ENCODE measurements at places on chromosomes 5 and 9.

- no peaks in the 10 kb centered on the region for H3K27me3 ChIP-seq
- no peak overlapping the region for H3K27ac ChIP-seq
- H3K4me1 ChIP-seq = no peaks in the 10 kb centered on the region
- no peak for DNase-seq
- no peaks in the 10 kb centered on the region for H3K36me3 ChIP-seq
- no peak overlapping the region for H3K4me3 ChIP-seq
These were observed 65.6 kb downstream of the ANXA2R start for GRCh38 chr5:42974536-42974935.

DNA sequence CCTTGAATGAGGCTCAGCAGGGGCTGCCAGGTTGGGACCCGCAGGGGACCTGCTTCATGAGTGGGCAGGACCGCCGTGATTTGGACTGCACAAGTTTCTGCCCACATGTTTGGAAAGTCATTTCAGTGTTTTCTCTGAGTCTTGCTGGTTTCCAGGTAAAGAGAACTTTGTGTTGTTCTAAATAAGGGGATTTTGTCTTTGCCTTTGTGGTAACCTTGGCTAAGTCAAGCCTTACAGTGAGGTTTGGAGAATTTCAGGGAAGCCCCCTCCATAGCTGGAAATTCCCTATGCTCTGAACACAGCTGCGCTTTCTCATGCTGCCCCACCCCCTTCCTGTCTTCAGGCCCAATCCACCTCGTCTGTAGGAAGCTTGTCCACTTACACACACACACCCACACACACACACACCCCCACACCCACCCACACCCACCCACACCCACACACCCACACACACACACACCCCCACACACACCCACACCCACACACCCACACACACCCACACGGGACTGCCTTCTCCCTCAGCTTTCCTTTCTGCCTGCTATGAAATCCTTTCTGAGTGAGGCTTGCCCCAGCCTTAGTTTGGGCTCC lies 270.1 kb downstream of the HSPA4 start:
- H3K4me3 ChIP-seq = no peak overlapping the region
- no peak for DNase-seq
- peaks cover 16% of the 10 kb centered on the region for H3K4me1 ChIP-seq

DNA sequence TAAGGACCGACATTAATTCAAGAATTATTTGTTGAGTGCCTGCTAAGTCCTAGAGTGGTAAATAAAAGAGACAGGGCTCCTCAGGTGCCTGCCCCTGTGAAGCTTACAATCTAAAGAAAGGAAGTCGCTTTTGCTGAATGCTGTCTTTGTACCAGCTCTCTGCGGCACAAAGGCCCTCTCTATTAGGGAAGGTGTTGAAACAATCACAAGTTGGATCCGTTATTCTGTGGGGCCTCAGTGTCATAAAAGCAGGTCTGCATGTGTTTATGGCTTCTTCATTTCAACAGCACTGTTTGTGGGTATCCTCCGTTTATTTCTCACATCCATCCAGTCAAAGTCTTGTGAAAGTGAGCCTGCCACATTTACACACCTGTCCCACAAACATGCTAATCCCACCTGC lies 7.0 kb upstream of the MVB12B start:
- H3K27ac ChIP-seq = no peak overlapping the region
- no peaks in the 10 kb centered on the region for H3K36me3 ChIP-seq
- no peak for DNase-seq
- H3K27me3 ChIP-seq = no peaks in the 10 kb centered on the region
- peaks cover 4% of the 10 kb centered on the region for H3K4me1 ChIP-seq

DNA sequence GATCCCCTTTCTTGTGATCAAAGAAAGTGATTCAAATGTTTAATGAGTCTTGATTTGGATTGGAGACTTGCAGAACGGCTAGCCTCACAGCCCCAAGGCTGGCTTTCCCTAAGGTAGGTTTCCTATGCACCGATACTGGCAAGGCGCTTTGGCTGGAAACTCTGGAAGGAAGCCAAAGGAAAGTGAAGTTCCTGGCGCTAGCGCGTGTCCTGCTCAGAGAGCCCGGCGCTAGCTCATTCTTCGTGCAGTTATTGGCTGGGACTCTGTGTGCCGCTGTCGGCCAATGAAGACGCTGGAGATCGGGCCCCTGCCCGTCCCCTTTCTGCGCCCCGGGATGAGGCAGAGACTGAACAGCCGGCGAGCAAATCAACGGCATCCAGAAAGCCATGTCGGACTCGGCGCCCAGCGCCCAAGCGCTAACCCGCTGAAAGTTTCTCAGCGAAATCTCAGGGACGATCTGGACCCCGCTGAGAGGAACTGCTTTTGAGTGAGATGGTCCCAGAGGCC lies at the start of gene PCDHGC3:
Gene PCDHGC3 (plus strand): TSS at position 342 of the 507 bp plus-strand sequence. CDS start 151 bp downstream, at position 493.
- peaks cover 2% of the 10 kb centered on the region for H3K27me3 ChIP-seq
- H3K4me3 ChIP-seq = peak within 1 kb of the TSS; percentile 96
- peak within 1 kb of the TSS; percentile 95 for H3K27ac ChIP-seq
- H3K4me1 ChIP-seq = peaks cover 31% of the 10 kb centered on the region
- H3K36me3 ChIP-seq = peaks cover 24% of the 10 kb centered on the region
- DNase-seq = peak; percentile 82

DNA sequence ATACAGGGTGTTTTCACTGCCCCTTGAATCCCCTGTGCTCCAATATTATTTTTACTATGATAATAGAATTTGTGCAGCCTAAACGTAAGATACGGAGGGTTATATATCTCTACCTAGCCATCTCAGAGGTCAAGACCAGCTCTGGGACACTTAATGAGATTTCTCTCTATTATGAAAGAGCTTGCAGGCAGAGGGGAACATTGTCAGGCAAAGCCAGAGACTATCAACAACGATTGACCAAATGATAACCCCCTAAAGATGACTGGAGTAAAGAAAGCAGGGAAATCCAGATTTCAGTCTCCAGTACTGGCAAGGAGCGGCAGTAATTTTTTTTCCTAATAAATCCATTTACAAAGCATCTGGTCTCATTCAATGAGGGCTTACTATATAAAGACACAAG lies 59.8 kb upstream of the LPAR1 start:
- H3K4me1 ChIP-seq = peaks cover 5% of the 10 kb centered on the region
- no peaks in the 10 kb centered on the region for H3K36me3 ChIP-seq
- peaks cover 5% of the 10 kb centered on the region for H3K27me3 ChIP-seq
- no peak overlapping the region for H3K27ac ChIP-seq
- H3K4me3 ChIP-seq = no peak overlapping the region

DNA sequence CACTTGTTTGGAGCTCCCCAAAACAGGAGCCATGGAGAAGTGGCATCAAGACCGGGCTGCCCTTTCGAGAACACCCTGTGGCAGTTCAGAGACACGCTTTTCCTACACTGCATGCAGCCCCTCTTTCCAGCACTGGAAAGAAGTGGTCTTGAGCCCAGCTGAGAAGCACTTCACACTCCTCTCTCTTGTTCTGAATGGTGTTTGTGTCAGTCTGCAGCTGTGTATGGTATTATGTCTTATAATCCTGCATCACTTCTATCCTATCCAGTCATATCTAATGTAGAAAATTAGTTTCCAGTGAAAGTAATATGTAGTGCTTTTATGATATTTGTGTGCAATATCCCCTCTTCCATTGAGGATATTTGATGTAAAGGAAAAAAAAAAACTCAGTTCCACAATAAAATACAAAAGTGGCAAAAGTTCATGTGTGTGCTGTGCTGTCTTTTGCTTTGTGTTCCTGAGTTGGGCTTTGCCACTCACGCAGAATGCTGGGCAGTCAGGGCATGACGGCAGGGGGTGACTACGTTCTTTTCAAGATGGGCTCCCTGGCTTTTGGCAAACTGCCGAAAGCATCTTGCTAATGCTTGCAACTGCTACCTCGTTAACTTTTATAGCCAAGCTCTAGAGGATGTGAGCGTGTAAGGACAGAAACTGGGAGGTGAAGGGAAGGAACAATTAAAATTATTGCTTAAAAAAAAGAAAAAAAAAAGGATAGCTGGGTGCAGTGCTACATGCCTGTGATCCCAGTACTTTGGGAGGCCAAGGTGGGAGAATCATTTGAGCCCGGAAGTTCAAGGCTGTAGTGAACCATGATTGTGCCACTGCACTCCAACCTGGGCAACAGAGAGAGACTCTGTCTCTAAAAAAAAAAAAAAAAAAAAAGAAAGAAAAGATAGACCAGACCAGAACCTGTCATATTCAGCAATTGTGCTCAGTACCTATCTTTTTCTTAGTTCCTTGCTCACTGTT lies 102.2 kb downstream of the MAP1B start:
- peak overlapping the region; percentile 34 for H3K27ac ChIP-seq
- no peak for DNase-seq
- peaks cover 20% of the 10 kb centered on the region for H3K36me3 ChIP-seq
- peaks cover 3% of the 10 kb centered on the region for H3K27me3 ChIP-seq
- peaks cover 3% of the 10 kb centered on the region for H3K4me1 ChIP-seq

DNA sequence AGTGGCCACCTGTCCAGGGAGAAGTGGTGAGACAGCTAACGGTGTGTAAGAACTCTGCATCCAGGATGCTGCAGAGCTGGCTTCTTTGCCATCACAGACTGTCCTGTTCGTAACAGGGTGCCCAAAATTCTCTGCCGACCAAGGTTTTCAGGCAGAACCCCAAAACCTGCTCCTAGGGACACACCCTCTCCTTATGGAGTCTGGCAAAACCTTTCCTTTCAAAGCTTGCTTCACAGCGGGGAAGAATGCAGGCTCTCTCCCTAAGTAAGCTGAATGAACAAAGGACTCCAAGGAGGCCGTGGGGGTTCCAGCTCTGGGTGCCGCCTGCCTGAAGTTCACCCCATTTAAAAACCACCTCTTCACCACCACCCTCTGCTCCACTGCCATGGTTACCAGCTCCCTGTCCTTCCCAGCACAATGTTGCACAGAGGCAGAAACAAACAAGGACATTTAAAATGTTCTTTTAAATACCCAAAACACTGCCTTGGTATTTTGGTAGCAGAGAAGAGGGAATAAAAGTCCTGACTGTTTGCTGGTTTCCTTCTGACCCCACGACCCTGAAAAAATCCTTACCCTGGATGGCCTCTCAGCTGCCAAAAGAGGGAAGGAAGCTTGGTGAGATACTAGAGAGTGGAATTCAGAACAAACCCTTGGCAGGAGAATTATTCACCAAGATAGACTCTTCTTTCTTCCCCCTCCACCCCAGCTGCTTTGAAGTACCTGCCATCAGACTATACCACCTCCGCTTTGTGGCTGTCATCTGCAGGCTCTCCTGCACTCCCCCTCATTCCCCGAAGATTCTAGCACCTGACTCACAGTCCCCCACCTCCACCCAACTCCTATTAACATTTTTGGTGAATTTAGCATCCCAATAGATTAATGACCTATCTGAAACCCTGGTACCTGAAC lies 7.1 kb upstream of the KLF9 start:
- peaks cover 19% of the 10 kb centered on the region for H3K4me1 ChIP-seq
- peak overlapping the region; percentile 95 for H3K4me3 ChIP-seq
- H3K27me3 ChIP-seq = peaks cover 16% of the 10 kb centered on the region
- H3K27ac ChIP-seq = peak overlapping the region; percentile 86

DNA sequence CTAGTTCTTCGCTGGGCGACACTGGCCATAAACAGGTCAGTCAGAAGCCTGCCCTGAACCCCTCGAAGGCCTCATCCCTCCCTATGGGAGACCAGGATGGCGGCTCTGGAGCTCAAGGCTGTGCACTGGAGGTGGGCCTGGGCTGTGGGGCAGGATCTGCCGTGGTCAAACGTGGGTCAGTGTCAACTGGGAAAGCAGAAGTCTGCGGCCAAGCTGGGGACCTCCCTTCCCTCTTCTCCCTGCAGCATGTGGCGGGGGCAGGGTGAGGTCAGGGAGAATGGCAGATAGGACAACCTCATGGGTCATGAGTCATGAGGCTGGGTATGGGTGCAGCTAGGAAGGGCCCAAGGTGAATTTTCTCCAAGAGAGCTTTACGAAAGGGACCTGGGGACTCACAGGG lies 132.9 kb downstream of the RXRA start:
- H3K36me3 ChIP-seq = no peaks in the 10 kb centered on the region
- no peak overlapping the region for H3K4me3 ChIP-seq
- H3K27me3 ChIP-seq = peaks cover 6% of the 10 kb centered on the region
- H3K4me1 ChIP-seq = peaks cover 4% of the 10 kb centered on the region
- H3K27ac ChIP-seq = no peak overlapping the region
- DNase-seq = no peak

GRCh38 chr5:126780165-126780827 lies 3.4 kb downstream of the LMNB1 start:
- H3K4me3 ChIP-seq = no peak overlapping the region
- H3K27ac ChIP-seq = no peak overlapping the region
- H3K36me3 ChIP-seq = peaks cover 4% of the 10 kb centered on the region

DNA sequence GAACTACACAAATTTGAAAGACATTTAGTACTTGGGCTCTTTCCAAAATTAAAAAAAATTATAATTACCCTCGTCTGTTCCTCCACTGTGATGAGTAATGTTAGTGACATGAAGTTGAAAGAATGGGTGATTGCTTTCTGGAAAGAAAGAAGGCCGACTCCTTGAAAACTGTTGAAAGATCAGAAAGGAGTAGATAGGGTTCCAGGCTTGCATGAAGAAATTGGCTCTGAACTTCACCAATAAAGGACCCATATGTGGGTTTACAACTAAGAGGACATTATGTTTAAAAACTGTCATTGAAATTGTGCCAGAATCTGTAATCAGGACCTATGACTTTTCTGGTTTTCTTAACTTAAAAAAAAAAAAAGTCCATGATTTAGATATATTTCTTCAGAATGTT lies 20.7 kb upstream of the MOCS2 start:
- no peaks in the 10 kb centered on the region for H3K27me3 ChIP-seq
- no peaks in the 10 kb centered on the region for H3K36me3 ChIP-seq
- DNase-seq = no peak

- H3K27ac ChIP-seq = peak overlapping the region; percentile 57
- peaks cover 35% of the 10 kb centered on the region for H3K4me1 ChIP-seq
- H3K4me3 ChIP-seq = peak overlapping the region; percentile 89
These were observed 483 bp upstream of the PLPP6 start for GRCh38 chr9:4661611-4662010.

- no peak overlapping the region for H3K27ac ChIP-seq
- no peak overlapping the region for H3K4me3 ChIP-seq
- peaks cover 8% of the 10 kb centered on the region for H3K27me3 ChIP-seq
- peaks cover 8% of the 10 kb centered on the region for H3K36me3 ChIP-seq
These were observed 6.2 kb downstream of the TENT4A start for GRCh38 chr5:6719417-6719816.
